ENCODE measurements at places on chromosomes 2 and 18.

GRCh38 chr2:104755026-104755878 is 98.7 kb upstream of the POU3F3 start:
- DNase-seq: no peak

DNA sequence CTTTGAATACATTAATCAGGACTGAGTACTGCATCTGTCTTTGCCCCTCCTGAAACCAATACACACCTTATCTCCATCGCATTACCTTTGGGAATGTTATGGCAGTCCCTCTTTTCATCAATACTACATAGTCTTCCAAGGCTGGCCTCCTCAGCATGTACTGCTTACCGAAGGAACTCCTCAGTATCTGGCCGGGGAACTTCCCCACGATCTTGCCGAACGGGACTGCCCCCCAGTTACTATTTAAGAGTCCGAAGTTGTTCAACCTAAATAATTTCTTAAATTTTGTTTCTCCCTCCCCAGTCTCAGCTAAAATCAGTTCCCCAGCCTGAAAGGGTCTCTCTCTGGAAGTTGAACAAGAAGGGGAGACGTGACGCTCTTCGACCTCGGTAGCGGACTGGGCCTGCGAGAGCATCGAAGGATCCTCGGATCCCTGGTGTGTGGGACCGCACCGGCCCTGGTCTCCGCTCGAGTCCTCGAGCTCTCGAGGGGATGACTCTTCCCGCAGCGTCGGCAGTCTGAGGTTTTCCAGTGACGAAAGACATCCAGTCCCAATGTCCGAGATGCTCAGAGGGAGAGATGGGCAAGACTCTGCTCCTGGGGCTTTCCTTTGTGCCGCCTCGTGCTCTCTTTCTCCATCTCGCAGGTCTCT is 489 bp downstream of the TRMT61B start:
- no peak for DNase-seq

- no peak for DNase-seq
Measured at GRCh38 chr18:23852236-23853045, 162.1 kb upstream of the TTC39C start.

GRCh38 chr2:181978351-181979150 is 7.1 kb upstream of the PPP1R1C start:
- no peak for DNase-seq

- DNase-seq: no peak
Measured at GRCh38 chr2:60662781-60663180, 93.3 kb upstream of the PAPOLG start.

DNA sequence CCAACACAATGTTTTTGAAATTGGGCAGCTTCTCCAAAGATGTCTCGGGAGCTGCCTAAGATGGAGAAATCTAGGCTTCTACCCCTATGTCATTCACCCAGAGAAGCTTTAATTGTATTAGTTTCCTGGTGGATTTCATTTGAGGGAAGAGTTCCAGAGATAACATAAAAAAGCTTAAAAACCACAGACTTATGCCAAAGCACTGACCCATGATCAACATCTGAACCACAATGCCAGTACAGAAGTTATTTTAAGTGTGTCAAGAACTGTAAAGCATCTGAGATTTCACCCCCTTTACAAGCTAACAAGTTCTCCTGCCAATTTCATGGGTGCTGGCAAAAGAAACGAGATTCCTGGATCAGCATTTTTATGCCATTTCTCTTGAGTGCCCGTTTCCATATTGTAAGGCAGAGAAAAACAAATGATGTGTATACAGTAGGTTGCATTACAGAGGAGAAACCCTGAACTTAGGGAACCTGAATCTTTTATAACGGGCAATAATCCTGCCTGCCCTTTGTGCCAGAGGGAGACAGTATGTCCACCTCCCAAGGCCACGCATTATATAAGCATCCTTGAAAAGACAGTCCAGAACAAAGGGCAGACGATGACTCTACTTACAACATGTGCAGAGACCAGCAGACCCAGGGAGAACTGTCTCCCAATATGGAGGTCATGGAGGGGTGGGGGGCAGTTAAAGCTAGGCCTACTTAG is 44.1 kb downstream of the MREG start:
- no peak for DNase-seq

GRCh38 chr2:48250943-48251342 is 279.0 kb upstream of the STON1 start:
- no peak for DNase-seq

DNA sequence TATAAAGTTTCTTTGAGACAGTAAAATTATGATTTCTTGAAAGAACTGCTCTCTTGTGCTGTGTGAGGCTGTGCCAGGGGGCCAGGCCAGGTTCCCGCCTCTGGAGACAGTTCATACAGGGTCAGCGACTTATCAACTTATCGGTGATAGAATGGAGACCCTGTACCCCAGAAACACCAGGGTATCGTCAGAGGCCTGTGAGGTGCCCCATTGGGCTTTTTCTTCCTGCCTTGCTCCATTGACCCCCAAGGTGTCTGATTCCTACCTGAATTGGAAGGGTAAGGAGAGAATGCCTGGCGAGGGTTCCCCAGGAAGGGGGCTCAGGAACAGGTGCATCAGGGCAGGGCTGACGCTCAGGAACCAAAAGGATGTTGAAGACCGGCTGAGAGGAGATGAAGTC is 4.3 kb downstream of the DLX1 start:
- DNase-seq: no peak

- no peak for DNase-seq
Measured at GRCh38 chr2:181973171-181973783, 12.4 kb upstream of the PPP1R1C start.

DNA sequence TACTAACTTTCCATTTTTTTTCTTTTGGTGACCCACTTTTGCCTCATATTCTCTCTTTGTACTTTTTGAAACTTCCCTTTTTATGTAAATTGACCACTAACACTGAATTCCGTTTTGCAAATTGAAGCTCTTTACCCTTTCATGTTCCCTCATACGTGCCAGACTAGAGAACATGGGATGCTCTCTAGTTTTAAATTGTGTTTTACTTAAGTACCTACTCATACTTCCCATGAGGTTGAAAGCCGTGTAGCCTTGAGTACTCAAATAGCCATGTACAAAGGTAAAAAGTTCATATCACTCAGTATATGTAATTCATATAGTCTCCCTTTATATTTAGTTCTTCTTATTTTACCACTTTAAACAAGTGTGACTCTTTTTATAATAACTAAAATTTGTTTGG is 119.7 kb downstream of the PIK3C3 start:
- no peak for DNase-seq

DNA sequence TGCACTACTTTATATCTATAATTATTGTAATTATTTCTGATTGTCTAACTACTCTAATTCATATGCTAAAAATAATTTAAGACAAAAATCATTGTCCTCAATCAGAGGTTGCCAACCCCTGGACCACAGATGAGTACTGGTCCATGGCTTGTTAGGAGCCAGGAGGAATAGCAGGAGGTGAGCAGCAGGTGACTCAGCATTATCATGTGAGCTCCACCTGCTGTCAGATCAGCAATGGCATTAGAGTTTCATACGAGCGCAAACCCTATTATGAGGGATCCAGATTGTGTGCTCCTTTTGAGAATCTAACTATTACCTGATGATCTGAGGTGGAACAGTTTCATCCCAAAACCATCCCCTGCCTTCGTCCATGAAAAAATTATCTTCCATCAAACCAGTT is 1434.4 kb downstream of the LRP1B start:
- no peak for DNase-seq

GRCh38 chr2:236972491-236973342 is 113.0 kb upstream of the COPS8 start:
- no peak for DNase-seq

GRCh38 chr2:211159972-211160371 is 603.6 kb downstream of the CPS1 start:
- DNase-seq: no peak

DNA sequence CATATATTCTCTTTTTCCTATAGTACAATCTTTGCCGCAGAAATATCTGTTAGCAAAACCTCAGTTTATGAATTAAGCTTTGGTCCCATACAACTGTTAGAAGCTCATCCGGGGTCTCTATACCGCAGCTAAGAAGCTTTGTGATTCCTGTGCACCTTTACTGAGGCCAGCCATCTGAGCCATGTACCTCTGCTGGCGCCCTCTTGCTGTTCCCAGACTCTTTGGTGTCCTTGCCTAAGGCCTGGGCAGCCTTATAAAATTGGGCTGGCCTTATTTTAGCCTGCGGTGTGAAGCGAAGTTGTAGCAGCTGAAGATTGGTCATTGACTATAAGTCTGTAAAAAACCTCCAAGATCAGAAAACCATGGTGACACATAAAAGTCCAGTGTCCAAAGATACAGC is 1135.1 kb upstream of the CHAC2 start:
- no peak for DNase-seq

GRCh38 chr18:73189718-73190117 is 321.9 kb upstream of the NETO1 start:
- no peak for DNase-seq

GRCh38 chr2:145102706-145103105 is 582.8 kb upstream of the ZEB2 start:
- DNase-seq: no peak

DNA sequence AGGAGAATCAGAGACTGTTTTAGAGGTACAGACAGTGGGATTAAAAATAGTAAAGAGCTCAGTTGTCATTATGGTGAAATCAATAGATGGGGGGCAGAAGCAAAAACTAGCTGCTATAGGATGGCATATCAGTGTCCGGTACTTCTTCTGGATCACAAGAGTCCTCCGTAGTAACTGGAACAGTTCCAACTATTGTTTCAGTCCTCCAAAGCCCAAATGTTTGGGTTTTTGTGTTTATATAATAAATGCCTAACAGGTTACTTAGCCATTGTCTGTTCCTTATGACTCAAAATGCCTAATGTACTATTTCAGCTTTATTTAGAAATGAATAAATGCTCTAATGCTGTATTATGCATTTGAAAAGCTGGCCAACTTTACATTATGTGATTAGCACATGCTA is 401.2 kb downstream of the PTH2R start:
- DNase-seq: no peak

GRCh38 chr2:98043101-98043500 is 43.9 kb upstream of the VWA3B start:
- no peak for DNase-seq

DNA sequence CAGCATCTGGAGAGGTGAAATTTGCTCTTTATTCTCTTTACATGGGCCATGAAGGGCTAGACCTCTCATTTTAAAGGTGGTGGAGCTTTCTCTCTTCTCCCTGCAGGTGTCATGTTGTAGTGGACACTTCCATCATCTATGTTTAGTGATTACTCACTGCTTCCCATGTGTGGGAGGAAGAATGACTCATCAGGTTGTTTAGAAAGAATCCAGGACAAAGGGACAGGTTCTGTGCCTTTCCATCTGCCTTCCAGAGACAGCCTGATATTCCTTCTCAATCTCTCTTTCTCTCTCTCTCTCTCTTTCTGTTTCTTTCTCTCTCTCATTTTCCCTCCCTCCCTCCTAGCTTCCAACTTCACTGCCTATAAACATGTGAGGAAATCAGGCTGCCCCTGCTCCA is 38.7 kb downstream of the SCG2 start:
- peak; percentile 47 for DNase-seq

GRCh38 chr2:25072606-25073005 is 30.7 kb downstream of the EFR3B start:
- DNase-seq: no peak

DNA sequence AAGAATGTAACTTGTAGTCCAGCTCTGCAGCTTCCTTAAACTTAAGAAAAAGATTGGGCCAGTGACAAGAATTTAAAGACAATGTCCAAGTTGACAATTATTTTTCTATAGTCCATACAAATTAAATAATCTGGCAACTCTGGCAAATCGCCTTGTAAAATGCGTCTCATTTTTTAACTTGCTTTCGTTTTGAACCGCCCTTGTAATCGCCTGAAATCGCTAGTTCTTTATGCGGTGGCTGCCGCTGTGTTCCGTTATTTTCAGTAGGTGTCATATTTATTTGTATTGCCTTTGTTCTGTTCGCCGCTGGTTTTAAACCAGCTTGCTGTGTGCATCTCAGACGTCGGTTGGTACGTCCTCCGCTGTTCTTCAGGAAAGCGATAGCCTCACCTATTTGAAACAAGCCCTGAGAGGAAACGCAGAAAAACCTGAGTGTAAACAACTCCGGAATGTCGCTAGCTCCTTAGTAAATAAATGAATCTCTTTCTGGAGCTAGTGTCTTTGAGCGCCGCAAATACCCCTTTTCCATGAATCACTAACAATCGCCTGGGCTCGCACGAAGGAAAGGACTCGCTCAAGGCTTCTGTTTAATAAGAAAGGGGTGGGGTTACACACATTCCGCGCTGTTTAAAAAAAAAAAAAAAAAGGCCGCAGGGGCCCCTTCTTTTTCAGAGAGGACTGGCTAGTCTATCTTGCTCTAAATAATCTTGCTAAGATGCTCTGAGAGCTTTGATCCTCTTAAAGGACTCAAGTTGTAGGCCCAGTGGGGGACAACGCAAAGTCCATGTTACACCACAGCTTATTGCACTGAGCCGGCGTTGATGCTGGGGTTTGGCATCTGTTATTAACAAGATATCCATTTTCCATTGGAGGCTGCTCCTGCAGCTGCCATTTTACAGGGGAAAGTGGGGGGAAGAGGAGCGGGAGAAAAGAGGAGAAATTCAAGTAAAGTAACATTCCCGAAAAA is 3.0 kb downstream of the HOXD8 start:
- peak; percentile 34 for DNase-seq

- no peak for DNase-seq
Measured at GRCh38 chr18:51824746-51825145, 515.3 kb upstream of the DCC start.

DNA sequence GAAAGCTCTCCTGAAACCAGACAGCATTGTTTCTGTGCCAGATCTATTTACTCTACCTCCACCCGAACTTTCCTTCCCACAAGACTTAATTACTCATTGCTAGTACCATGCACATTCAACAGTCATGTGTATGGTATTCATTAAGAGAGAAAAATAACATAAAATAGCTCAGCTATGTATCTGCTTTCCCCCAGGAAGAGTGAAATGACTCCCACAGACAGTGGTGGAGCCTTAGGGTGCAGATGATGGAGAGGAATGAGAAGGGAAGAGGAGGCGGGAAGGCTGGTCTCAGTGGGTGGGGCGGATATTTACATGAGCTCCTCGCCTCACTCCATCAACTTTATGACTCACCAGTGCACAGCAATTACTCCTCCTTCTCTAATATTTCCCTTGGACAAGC is 724.5 kb downstream of the EPHA4 start:
- DNase-seq: no peak

- no peak for DNase-seq
Measured at GRCh38 chr2:13686262-13686661, 946.3 kb upstream of the LRATD1 start.

DNA sequence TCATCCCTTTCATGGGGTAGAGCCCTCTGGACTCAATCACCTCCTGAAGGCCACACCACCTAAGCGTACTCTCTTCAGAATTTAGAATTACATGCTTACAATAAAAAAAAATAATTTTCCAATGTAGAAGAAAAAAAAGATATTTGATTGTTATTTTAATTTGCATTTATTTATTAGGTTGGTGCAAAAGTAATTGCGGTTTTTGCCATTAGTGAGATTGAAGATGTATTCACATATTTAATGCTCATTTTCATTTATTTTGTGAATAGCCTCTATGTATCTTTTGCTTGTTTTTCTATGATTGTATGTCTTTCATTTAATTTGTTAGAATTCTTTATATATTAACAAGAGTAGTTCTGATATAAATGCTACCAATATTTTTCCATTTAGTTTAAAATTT is 220.5 kb downstream of the RND3 start:
- no peak for DNase-seq

Measured in NCI-H1930 (cell line).